Esophagus squamous epithelium (tissue), 5 donors: ENCODE measurements at places on chromosomes 13 and 19.

- no peak for DNase-seq
Observed at GRCh38 chr19:33674626-33675367, 53.0 kb downstream of the CHST8 start.

GRCh38 chr19:44590245-44591059, 22.9 kb upstream of the IGSF23 start:
- DNase-seq: no peak

DNA sequence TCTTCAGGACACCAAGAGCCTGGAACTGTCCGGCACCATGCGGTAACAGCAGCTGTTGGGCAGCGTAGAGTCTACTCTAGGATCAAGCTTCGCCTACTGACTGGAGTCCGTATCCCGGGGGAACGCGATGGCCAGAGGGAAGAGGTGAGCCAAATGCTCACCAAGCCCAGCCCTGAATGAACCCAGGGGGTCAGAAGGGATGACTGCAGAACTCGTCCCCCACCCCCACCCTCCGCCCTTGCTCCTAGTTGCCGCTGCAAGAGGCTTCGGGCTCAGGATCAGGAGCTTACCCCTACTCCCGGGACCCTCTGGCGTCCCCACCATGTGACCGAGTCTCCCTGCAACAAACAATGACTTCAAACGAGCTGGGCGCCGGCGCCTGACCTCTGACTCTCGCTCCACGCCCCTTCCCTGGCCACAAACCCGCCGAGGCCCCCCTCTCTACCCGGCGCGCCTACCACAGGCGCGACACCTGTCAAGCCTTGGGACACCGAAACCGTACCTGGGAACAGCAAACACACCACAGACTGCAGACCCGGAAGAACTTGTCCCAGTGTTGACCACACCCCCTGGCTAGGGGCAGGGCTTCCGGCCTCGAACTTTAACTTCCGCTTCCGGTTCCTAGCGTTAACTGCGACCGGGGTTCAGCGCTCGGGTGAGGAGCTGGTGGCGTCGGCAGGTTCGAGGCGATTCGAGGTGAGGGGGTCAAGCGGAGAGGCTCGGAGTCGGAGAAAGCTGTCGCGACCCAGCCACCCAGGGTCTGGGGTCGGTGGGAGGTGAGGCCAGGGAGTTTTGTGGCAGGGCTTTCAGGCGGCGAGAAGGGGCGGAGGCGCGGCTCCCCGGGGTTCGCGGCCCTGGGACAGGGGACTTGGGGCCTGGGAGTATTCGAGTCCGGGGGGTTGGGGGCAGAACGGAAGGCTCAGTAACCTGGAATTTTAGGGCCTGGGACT, at the start of gene UBL5:
TSS of gene UBL5 (plus strand) at position 630 of the 950 bp plus-strand sequence. CDS start 420 bp downstream, outside the sequence.
- peak; percentile 34 for DNase-seq

DNA sequence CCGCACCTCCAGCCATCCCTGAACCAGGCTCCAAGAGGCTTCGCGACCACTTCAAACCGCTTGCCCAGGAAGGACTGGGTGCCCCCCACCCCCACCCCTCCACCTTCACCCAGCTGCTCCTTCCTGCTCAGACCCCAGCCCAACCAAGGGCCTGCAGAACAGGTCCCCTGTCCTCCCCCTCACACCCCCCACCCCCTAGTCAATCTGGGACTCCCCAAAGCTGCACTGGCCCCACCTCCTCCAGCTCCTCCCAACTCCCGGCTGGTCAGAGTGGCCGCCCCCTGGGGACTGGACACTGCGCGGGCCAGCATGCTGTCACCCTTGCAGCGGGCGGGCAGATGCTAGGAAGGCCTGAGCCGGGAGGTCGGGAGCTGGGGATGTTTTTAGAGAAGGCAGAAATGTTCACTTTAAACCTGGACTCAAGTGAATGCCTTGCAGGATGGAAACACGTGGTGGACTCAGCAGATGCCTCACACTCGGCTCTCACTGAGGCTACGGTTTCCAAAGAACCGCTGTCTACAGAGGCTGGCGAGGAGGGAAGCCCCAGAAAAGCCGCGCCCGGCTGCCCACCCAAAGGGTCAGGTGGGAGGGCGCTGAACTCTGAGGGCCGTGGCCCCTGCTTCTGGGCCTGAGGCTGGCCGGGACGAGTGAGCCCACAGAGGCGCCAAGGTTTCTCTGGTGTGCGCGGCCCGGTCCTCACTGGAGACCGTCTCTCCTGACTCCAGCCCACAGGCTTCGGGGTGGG, 8.0 kb downstream of the RPL36 start:
- no peak for DNase-seq

DNA sequence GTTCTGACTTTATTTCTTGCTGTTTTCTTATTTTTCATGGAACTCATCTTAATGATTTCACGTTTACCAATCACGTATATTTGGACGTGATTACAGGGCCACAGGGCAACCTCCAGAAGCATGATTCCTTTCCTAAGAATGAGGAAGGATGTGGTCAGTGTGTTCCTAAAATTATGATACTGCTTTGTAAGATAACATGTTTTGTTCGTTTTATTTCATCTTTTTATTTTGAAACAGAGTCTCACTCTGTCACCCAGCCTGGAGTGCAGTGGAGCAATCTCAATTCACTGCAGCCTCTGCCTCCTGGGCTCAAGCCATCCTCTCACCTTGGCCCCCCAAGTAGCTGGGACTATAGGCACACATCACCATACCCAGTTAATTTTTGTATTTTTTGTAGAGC, 24.8 kb upstream of the LAIR1 start:
- no peak for DNase-seq

DNA sequence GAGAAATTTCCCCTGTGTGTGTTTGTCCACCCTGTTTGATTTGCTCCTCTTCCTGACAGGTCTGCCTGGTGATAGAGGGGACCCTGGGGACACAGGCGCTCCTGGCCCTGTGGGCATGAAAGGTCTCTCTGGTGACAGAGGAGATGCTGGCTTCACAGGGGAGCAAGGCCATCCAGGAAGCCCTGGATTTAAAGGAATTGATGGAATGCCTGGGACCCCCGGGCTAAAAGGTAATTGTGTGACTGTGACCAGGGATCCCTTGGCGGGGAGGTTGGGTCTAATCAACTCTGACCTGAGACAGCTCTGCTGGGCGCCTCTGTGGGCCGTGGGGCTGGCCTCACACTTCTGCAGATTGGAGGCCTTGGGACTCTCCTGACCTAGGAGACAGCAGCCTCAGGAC, 81.4 kb downstream of the RAB20 start:
- no peak for DNase-seq

GRCh38 chr13:75705908-75706307, 69.8 kb downstream of the LMO7 start:
- no peak for DNase-seq

GRCh38 chr19:45179072-45179891, 698 bp downstream of the BLOC1S3 start:
- DNase-seq: no peak

DNA sequence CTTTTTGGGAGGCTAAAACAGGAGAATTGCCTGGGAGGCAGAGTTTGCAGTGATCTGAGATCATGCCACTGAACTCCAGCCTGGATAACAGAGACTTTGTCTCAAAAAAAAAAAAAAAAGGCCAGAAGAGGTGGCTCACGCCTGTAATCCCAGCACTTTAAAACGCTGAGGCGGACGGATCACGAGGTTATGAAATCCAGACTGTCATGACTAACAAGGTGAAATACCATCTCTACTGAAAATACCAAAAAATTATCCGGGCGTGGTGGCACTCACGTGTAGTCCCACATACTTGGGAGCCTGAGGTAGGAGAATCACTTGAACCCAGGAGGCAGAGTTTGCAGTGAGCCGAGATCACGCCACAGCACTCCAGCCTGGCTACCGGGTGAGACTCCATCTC, 39.9 kb downstream of the ZNF611 start:
- no peak for DNase-seq

- no peak for DNase-seq
Observed at GRCh38 chr19:18425515-18426415, 6.6 kb downstream of the SSBP4 start.

- no peak for DNase-seq
Observed at GRCh38 chr19:35379992-35380391, 9.1 kb downstream of the GPR42 start.

DNA sequence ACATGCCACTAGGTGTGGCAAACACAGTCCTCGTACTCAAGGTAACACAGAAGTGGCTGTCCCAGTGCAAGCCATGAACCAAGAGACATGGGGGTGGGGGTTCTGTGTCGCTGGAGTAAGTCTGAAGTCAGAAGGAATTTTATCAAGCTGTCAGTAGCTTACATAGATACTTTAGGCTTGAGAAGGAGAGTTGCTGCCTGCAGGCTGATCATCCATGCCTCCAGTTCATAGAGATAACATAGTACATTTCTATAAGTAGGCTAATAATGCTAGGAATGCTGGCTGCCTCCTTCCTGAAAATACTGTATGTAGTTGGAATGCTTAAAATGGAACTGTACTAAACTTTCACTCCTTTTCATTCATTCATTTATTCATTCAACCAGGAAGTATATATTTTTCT, 70.1 kb downstream of the CAB39L start:
- no peak for DNase-seq

DNA sequence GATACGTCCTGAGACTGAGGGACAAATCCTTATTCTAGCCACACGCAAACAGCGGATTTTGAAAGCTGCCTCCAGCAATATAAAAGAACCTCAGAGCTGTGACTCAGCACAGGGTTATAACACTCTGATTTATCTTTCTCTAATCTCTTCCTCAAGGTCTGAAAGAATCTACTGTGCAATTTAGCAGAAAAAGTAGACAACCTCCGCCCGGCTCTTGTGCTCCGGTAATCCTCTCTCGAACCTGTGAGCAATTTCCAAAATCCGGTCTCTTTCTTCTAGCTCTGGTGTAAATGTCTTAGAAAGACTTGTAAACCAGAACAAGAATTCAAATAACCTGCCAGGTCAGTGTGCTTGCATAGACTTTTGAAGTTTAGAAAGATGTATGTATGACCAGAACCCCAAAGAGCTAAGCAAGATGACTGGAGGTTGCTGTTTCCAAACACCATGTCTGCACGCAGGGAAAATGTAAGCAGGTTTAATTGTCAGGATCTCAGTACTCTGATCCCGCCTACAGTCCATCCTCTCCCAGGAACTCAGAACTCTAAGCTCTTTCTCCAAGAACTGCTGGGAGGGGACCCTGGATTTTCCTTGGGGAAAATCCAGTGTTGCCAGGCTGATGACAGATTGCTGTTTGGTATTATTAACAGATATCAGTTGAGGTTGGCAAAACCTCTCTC, 338.1 kb downstream of the RFC3 start:
- no peak for DNase-seq

DNA sequence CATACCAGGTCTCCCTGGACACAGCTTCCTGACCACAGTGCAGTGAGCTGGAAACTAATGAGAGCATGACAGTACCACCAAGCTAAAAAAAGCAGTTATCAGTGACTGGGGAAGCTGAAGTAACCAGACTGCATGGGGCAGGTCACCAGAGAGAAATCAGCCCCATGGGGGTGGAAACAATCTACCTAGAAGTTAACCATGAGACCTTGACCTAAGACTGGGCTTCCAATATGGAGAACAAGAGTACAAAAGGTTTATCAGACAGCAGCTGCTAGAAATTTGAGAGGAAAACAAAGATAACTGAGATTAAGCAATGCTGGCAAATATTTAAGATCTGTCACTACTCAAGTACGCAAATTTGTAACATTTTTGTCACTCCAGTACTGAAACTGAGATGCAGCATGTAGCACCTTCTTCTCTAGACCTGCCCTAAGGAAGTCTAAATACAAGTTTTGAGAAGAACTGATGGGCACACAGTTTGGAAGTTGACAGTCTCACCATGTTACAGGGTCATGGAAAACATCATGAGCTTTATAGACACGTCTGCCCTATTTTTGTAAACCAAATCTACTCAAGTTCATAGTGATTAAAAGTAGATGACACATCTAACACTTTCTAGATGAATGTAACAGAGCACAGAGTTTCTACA, 2641.8 kb upstream of the PCDH20 start:
- no peak for DNase-seq

GRCh38 chr13:37319031-37319443, 213.6 kb upstream of the CSNK1A1L start:
- no peak for DNase-seq

GRCh38 chr19:13089139-13089856, 13.4 kb downstream of the LYL1 start:
- DNase-seq: no peak

DNA sequence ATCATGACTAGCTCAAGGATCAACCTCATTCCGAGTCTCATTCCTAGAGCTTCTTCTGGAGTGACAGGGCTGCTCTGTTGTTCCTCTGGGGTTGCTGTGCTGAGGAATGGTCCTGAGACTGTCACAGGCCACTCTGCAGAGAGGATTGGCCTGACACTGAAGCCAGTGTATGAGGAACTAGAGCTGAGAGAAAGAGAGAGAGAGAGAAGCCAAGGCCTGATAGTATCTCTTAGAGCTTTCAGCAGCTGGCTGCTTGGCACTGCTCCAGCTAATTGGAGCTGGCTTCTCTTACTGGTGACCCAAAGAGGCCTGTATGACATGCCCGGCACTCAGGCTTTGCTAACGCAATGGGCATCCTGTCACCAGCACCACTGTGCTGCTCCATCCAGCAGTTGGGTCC, 73.4 kb upstream of the FLT1 start:
- DNase-seq: no peak

- DNase-seq: no peak
Observed at GRCh38 chr19:4870025-4870700, 2.7 kb upstream of the PLIN3 start.

- no peak for DNase-seq
Observed at GRCh38 chr13:58843071-58843470, 1211.5 kb downstream of the PCDH17 start.

DNA sequence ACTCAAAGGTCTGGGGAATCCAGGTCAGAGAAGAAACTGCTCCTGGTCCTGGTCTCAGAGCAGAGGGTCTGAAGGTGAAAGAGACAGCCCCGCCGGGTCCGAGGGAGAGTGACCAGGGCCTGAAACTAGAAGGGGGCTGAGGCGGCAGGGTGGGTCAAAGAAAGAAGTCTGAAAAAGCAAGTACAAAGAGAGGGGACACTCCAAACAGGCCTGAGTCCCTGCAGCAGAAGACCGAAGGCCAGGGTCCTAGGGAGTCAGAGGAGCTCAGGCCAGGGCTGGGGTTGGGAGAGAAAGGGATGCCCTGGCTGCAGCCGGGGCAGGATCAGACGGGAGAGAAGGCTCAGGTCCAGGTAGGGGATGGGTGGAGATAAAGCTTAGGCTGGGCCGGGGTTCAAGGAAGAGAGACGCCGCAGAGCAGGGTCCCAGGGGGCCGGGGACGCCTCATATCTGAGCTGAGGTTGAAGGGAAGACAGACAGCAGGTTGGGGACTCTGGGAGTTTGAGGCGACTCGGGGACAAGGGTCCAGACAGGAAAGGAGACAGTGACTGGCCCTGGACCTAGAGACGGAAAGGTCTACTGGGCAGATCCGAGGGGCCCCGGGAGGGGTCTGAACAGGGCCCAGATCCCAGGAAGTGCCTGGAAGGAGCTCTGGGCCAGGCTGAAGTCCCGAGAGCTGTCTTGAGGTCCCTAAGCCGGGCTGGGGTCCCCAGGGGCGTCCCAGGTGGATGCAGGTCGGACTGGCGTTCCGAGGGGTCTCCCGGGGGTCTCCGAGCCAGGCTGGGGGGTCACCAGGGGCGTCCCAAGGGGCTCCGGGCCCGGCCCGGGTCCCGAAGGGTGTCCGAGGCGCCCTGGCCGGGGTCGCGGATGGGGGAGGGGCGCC, 795 bp downstream of the MLLT1 start:
- DNase-seq: no peak

GRCh38 chr13:77219401-77219800, 107.5 kb downstream of the MYCBP2 start:
- no peak for DNase-seq
